ENCODE measurements at places on chromosomes 13 and 19.

DNA sequence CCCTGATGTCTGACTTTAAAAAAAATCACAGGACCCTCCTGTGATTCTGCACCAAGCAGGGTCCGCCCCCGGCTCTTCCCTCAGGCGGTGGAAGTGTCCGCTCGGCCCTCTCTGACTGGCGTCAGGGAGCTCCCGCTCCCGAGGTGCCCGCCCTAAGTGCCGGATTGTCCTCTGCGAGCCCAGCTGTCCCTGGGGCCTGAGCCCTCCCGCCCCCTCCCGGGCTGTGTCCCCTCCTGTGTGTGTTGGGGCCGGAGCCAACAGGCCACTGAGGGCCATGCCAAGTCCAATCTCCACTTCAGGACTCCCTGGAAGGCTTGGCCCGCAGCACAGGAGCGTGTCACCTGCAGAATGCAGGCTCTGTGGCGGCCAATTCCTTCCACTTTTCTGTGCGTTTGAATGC lies 25.4 kb downstream of the MAP2K2 start:
- no peak for DNase-seq

DNA sequence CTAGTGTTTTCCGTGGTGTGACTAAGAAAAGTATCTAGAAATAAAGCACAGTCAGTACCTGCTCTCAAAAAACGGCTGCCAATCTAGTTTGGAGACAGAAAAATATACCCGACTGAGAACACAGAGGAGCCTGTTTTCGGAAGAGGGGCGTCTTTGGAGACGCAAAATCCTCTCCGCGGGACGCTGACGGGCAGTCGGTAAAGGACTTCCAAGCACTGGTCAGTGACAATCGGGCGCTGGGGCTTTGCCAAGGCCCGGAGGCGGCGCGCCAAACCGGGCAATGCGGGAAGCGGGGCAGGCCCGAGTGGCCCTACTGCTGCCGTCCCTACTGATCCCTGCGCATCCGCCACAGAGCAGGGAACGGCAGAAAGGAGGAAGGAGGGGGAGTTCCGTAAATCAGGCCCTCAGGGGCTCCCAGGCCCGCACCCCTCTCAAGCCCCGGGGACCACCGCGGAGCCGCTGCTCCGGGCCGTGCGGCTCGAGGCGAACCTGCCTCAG lies 588 bp upstream of the DPY19L3 start:
- peak; percentile 18 for DNase-seq

DNA sequence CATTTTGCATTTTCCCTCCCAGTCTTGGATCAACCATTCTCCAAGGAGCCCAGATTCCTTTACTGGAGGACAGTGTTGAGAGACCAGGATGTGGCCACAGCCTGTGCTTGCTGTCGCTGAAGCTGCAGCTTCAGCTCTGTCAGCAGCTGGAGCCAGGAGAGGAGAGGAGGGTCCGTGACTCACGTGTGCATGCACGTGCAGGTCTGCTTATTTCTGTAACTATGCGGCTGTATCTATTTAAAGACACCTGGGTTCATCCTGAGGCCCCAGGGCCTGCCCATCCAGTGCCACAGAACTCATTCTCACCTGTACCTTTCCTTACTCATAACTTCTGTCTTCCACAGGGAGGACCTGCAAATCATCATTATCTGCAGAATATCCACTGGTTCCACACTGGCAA lies 8.2 kb upstream of the LAMP1 start:
- DNase-seq, result no peak

- DNase-seq, result no peak
Observed at GRCh38 chr19:35005256-35005977, 5.3 kb downstream of the GRAMD1A start.

DNA sequence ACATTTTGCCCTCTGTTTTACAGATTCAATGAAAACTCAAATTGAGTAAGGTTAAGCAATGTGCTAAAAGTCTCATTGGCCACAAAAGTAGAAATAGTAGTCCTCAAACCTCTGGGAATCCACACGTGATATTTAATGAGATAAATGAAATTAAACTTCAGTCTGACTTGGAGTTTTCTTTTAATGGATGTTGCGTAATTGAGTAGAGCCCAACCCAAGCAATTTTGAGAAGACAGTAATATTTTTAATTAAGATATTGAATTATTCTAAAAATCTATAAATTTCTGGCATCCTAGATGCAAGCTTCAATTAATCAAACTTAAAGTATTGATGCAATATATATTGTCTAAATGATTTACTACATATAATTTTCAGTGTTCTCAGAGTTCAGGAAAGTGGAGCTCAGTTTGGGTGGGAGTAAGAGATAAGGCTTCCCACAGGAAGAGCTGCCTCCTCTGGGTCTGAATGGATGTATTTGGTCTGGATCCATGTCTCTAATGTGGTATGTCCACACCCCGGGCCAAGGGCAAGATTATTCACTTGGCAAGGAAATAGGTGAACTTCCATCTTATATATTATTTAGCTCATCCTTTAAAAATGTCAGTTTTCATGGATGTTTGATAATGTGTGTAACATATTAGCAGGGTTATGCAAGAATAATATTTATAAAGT lies 6.9 kb downstream of the MBNL2 start:
- DNase-seq, result no peak

DNA sequence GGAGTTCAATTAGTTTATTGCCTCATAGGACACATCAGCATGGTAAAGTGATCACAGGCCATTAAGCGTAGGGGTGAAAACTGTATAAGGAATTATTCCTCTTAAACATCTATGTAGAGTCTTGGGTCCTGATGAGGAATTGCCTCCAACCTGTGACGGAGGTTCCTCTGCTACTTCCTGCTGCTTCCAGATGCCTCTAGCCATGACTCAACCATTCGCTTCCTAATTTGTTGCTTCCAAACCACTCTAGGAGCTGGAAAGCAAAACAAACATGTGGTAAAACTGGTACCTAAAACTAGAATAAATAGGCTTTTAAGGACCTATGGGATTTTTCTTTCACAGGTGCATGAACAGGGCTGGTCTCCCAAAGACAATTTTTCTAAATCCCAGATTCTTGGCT lies 253.8 kb downstream of the KLF12 start:
- no peak for DNase-seq

- DNase-seq, result no peak
Observed at GRCh38 chr13:73248711-73249580, 190.1 kb downstream of the KLF5 start.

DNA sequence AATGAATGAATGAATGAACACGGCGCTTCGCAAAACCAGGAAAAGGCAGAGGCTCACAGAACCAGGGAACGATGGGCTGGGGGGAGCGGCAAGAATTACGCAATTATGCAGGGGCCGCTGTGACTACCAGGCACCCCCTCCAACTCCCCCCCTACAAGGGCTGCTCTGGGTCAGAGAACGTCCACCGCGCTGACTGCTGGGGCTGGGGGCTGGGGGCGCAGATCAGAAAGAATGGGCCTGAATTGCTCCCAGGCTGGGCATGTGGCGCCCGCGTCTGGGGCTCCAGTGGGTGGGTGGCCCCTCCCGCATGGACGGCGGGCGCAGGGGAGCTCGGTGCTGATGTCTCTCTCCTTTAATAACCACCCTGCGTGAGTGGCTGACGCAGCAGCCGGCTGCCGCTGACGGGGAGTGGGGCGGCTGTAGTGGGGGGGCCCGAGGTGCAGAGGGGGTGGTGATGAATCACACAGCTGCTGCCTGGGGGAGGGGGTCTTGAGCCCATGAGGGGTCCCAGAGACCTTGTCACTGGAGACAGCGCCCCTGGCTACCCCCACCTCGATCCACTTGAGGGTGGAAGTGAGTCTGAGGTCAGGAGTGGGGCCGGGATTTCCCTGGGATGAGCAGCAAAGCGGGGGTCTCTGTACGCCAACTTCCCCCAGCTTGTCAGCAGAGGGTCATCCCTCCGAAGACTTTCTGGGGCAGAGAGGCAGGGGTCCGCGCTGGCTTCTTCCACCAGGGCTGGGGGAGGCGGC lies 1.5 kb upstream of the CIRBP start:
- DNase-seq, result no peak

- no peak for DNase-seq
Observed at GRCh38 chr19:33763633-33764371, 32.9 kb upstream of the KCTD15 start.

- no peak for DNase-seq
Observed at GRCh38 chr13:39468306-39468705, 134.7 kb downstream of the LHFPL6 start.

DNA sequence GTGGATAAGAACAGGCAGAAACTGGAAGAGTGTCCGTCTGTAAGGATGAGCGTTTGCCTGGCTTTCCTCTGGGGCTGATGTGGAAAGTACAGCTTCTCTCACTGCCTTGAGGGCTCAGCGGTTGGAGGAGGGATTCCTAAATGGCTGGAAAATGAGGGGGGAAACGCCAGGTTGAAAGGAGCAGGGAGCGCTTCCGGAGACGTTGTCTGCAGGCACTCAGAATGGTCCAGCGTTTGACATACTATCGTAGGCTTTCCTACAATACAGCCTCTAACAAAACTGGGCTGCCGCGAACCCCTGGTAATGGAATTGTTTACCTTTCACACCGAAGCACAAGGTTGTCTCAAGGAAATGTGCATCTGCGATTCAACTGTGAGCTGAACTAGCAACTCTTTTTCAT lies 39.9 kb downstream of the MRPL57 start:
- DNase-seq, result no peak

GRCh38 chr13:72127031-72127430 lies 260.0 kb upstream of the DACH1 start:
- no peak for DNase-seq

DNA sequence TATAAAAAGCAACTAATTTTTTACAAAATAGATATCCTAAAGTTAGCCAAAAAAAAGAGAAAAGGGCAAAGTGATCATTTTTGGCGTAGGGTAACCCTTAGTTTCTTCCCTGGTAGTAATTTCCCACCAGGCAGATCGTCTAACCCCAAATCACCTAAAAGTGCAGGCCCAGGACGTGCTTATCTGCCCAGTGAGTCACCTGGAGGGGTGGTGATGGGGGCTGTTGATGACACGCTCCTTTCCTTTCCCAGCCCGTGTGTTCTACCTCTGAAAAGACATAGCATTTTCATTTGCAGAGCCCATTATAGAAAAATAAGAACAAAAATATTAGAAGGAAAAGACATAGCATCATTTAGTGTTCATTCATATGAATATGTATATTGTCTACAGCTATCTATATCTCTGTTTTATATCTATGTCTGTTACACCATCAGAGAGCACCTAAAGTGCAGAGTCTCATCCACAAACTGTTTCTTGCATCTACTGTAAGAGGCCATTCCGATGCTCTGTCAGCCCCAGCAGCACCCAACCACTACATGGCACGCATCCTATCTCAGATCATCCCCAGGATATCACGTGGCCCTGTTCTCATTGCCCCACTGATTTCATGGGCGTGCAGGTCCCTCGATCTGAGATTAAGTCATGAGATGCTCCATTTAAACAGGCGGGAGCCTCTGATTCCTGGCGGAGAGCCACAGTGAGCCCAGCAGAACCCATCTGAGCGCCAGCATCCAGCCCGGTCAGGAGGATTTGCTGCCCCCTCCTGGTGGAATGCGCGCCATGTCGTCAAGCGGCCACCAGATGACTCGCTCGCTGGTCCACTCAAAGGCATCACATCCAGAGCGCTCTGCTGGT lies 8.5 kb upstream of the LILRB3 start:
- peak; percentile 78 for DNase-seq

- no peak for DNase-seq
Observed at GRCh38 chr19:5960005-5961001, 17.6 kb downstream of the RANBP3 start.

GRCh38 chr13:103192511-103193135 lies 126.4 kb upstream of the SLC10A2 start:
- no peak for DNase-seq

- DNase-seq, result no peak
Observed at GRCh38 chr19:36149673-36150406, 2.4 kb downstream of the COX7A1 start.

DNA sequence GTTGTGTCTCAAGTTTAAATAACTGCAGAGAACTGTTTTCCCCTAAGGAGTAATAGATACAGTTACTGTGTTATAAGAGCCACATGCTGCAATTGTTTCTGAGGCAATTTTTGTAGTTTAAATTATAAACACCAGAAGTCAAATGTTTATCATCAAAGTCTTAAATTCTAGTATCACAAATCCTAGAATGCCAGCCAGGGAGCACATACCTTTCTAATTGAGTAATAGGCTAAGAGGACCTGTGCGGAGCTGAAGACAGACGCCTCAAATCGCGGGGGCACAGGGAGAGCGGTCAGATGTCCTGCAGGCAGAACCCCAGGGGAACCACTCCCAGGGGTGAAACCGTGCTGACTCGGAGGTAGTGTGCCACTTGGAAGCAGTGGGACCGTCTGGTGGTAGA lies 65.2 kb upstream of the TNFRSF19 start:
- no peak for DNase-seq

- no peak for DNase-seq
Observed at GRCh38 chr19:56174550-56174949, 1.3 kb upstream of the GALP start.

- DNase-seq, result no peak
Observed at GRCh38 chr19:28332351-28332750, 880.6 kb downstream of the UQCRFS1 start.

DNA sequence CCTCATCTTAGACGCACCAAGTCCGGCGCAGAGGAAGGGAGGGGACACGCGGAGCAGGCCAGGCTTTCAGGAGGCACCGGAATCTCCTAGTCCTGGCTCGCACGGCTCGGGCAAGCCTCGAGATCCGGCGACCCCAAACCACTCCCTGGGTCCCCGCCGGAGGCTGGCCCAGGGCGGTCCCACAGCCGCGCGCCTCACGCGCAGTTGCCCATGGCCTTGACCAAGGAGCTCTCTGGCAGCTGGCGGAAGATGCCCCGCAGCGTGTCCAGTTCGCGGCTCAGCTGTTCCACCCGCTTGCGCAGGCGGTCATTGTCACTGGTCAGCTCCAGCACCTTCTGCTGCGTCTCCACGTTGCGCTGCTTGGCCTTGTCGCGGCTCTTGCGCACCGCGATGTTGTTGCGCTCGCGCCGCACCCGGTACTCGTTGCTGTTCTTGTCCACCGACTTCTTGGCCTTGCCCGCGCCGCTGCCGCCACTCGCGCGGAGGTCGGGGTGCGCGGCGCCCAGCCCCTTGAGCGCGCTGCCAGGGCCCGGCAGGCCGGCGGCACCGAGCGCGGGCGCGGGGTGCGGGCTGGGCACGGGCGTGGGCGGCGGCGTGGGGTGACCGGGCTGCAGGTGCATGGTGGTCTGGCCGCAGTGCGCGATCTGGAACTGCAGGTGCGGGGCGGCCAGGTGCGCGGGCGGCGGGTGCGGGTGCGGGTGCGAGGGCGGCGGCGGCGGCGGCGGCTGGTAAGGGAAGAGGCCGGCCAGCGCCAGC lies 1.0 kb downstream of the CEBPA start:
- DNase-seq, result no peak

DNA sequence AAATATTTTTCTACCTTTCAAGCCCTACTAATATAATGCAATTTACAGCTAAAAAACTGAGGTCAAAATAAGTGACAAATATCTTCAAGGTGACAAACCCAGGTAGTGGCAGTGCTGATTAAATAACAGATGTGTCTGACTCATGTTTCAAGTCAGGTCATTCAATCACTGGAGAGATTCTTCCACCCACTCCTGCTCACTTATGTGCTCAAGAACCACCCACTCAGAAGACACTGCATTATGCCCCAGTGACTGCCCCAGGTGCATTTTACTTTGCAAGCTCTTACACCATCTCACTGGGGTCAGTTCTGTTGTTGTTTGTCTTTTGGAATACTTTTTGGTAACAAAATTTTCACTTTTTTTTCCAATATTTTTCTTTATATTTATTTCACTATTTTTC lies 2.2 kb downstream of the ZNF100 start:
- DNase-seq, result no peak
